SIG-M5 (cell line): ENCODE measurements at places on chromosomes 3 and 15.

DNA sequence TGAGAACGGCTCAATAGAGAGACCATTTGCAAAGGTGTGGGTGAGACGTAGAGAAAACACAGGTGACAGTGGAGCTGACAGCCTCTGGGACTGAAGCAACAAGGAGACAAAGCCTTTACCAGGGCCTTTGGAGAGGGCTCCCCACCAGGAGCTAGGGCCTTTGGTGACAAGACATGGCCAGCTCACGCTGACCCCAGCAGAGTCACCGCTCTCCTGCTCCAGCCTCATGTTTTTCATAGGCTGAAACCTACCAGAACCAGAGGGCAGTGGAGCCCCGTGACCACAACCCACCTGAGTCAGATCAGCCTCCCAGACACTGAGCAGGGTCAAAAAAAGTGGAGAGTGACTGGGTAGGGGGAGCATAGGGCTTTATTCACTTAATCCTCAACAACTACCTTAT lies 214.7 kb downstream of the SHQ1 start:
- DNase-seq, result no peak

GRCh38 chr15:70140543-70141375 lies 43.0 kb upstream of the TLE3 start:
- DNase-seq, result no peak

GRCh38 chr3:122497425-122497824 lies 17.3 kb downstream of the KPNA1 start:
- DNase-seq, result peak; percentile 79

DNA sequence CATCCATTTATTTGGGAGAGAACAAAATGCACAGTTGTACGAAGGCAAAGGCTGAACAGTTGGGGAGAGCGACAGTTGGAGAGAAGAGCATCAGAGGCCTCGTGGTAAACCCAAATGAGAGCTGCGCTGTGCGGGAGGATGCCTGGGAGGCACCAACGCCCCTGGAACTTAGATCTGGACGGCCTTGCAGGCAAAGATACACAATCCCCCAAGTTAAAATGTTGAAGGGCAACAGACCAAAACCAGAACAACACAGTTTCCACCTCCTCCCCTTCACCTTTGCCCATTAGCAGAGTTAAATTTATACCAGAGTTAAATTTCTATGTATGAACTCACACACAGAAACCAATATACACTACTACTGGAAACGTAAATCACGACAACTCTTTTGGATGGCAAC lies 339.6 kb downstream of the RORA start:
- no peak for DNase-seq

- no peak for DNase-seq
Observed at GRCh38 chr15:41811432-41812195, 16.3 kb upstream of the JMJD7 start.
